Heart left ventricle (tissue), 16 donors: ENCODE measurements at places on chromosomes 4 and X. TPM values are rescaled to one million over a fixed set of nuclear protein-coding genes. Genes with fewer than 3 reads are reported as not detected.

DNA sequence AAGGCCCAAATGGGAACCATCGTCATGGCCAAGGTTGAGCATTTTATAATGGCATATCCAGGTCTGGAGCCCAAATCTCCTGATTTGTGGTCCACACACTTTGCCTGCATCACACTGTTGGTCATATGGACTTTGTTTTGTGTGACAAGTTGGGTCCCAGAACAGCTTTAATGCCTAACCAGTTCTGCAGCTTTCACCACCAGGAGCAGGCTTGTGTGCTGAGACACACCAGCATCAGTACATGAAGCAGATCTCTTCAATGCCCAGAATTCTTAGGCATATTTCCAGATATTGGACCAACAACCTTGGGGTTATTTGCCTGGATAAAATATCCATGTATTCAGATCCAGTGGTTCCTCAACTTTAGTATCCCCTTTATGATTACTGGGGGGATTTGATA, 371.3 kb downstream of the FBXW7 start:
- no peak overlapping the region for H3K27ac ChIP-seq
- no peaks in the 10 kb centered on the region for H3K36me3 ChIP-seq
- no peak overlapping the region for H3K4me3 ChIP-seq

RIPPLY1 gene
- total RNA-seq, result not detected

DNA sequence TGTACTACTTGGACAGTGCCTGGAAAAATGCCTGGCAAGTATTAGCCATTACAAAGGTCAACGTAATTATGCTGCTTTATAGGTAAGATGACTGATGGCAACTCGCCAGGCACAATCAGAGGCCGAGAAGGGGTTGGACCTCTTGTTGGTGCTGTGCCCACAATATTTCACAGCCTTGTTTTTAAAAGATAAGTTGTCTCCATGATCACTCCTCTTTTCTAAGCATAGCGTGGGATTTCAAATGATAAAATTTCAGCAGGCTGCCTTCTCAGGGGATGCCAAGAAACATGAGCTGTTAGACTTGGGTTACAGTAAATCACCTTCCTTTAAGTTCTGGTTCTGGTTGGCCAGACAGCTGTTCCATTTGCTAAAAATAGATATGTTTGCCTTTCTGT, 26.9 kb downstream of the HOPX start:
- H3K27me3 ChIP-seq, result peaks cover 12% of the 10 kb centered on the region
- H3K4me3 ChIP-seq, result no peak overlapping the region
- no peaks in the 10 kb centered on the region for H3K36me3 ChIP-seq
- H3K27ac ChIP-seq, result no peak overlapping the region

GRCh38 chrX:122047261-122047660, 999.9 kb downstream of the GLUD2 start:
- no peaks in the 10 kb centered on the region for H3K36me3 ChIP-seq
- DNase-seq, result no peak
- H3K27ac ChIP-seq, result no peak overlapping the region
- no peak overlapping the region for H3K4me3 ChIP-seq

GRCh38 chr4:65973186-65973585, 302.9 kb upstream of the EPHA5 start:
- DNase-seq, result no peak
- no peaks in the 10 kb centered on the region for H3K27me3 ChIP-seq
- H3K4me3 ChIP-seq, result no peak overlapping the region

CWH43 gene
- not detected for total RNA-seq

DNA sequence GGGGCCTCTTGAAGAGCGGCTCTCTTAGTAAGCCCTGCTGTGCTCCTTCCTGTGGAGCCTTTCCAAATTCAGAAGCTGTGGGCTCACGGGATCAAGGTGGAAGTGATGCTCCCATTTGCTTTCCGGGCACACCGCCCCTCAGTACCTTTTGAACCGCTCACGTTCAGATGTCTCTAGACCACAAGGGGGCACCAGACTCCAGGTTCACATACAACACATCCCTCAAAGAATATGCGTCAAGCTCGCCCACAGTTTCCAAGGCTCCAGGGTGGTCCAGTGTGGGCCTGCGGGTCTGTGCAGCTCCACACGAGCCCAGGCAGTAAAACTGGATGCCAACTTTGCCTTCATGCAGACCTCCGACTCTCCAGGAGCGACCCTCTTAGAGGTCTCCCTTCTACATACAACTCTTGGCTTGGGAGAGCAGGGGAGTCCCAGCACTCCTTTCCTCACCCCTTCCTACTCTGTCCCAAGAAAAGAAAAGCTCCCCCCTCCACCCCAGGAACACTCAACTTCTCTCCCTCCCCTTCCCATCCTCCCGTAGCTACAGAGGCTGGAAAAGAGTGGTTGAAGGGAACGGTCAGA, 11.0 kb downstream of the SUPT20HL1 start:
- peaks cover 31% of the 10 kb centered on the region for H3K27me3 ChIP-seq
- no peaks in the 10 kb centered on the region for H3K4me1 ChIP-seq
- no peaks in the 10 kb centered on the region for H3K36me3 ChIP-seq

- peaks cover 11% of the 10 kb centered on the region for H3K27me3 ChIP-seq
- no peak overlapping the region for H3K4me3 ChIP-seq
- H3K36me3 ChIP-seq, result no peaks in the 10 kb centered on the region
- DNase-seq, result no peak
- no peaks in the 10 kb centered on the region for H3K4me1 ChIP-seq
These were observed 34.6 kb downstream of the PPP2R2C start for GRCh38 chr4:6437826-6438238.

IL21 gene
- total RNA-seq, result not detected

MAGEB1 gene
- total RNA-seq, result not detected

GRCh38 chrX:19761554-19762295, 125.7 kb downstream of the SH3KBP1 start:
- no peak for DNase-seq
- H3K27me3 ChIP-seq, result no peaks in the 10 kb centered on the region
- no peak overlapping the region for H3K27ac ChIP-seq
- no peaks in the 10 kb centered on the region for H3K4me1 ChIP-seq

DNA sequence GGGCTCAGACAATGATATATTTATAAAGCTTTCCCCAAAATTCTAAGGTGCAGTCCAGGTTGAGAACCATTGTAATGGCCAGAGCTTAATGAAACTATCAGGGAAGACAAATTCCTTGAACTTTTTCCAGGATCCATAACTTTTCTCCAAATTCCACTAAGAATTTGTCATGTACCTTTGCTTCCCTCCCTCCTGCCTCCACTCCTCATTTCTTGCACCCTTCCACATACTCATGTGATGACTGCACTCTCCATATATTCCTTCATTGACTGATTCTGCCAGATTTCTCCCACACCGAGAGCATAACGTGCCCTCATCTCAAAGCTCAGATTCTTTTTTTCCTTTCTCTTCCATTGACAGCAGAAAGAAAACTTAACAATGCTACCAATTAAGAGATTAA, 20.9 kb upstream of the AMELX start:
- no peak overlapping the region for H3K27ac ChIP-seq
- no peak for DNase-seq
- no peak overlapping the region for H3K4me3 ChIP-seq
- H3K36me3 ChIP-seq, result no peaks in the 10 kb centered on the region
- no peaks in the 10 kb centered on the region for H3K27me3 ChIP-seq
